NCI-H1105 treated with DMSO at 0.1 percent for 48 hours (cell line): ENCODE measurements at places on chromosomes 7 and 10.

GRCh38 chr7:125424721-125425120 is 495.1 kb upstream of the POT1 start:
- no peak for DNase-seq

GRCh38 chr7:101173752-101174244 is 6.3 kb downstream of the NAT16 start:
- DNase-seq: peak; percentile 43

GRCh38 chr10:23088609-23089008 is 6.8 kb upstream of the MSRB2 start:
- no peak for DNase-seq

GRCh38 chr10:60238759-60239100 is 150.9 kb downstream of the ANK3 start:
- DNase-seq: no peak

DNA sequence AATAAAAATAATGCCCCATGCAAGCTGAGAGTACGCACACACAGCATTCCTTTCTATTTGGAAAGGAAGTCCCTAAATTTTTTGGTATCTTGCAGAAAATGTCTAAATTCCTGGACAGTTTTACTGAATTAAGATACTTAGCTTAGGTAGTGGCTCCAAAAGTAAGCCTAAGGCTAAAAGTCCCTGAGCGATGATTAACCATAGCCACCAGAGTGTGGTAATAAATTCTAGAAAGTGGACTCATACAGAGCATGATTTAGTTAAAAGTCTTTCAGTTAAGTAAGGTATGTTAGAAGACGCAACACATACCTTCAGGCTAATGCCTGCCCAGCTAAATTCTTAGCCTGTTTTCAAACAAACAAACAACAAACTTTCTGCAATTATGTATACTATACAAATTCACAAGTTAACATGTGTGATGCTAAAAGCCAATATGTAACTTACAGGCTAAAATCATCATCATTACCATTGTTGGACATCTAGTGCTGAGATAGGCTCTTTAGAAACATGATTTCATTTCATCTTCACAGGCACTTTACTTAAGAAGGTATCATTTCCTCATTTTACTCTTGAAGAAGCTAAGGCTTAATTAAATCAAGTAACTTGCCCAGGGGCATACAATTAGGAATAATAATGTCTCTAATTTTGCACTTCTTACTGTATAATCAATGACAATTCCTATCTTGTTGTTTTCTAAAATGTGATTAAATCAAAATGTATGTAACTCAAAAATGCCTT is 261.4 kb upstream of the YAE1 start:
- no peak for DNase-seq

- no peak for DNase-seq
Observed at GRCh38 chr10:34699904-34700517, 115.1 kb downstream of the PARD3 start.

- DNase-seq: peak; percentile 48
Observed at GRCh38 chr7:118372530-118372929, 148.0 kb downstream of the ANKRD7 start.

DNA sequence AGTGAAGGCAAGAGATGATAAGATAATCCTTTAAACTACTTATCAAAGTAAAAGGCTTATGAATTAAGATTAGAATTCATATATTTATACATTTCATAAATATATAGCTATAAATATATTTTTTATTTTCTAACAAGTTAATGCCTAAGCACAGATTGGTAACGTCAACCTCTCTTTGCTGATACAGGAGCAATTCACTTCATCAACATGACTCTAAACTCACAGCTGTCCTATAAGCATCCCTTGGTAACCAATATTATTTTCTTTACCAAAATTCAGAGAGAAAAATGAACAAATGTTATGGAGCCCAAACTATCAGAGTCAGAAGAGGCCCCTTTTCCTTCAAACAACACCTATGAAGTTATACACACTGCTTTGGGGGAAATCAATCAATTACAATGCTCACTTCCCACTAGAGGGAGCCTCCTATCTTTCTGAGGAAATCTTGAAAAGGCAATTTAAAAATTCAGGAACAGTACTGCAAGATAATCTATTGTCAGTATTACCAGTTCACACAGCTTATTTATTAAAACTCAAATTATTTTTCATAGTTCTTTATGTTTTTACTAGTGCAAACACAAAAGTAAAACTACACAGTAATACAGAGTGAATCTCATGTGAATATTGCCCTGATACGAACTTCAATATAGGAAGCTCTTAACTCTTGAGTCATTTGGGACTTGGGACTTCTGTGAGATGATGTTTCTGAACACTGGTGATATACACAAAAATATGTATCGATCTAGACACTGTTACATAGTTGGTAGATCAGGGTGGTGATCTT is 51.0 kb upstream of the NOBOX start:
- DNase-seq: no peak

GRCh38 chr10:59878915-59879314 is 27.4 kb downstream of the CCDC6 start:
- DNase-seq: no peak

DNA sequence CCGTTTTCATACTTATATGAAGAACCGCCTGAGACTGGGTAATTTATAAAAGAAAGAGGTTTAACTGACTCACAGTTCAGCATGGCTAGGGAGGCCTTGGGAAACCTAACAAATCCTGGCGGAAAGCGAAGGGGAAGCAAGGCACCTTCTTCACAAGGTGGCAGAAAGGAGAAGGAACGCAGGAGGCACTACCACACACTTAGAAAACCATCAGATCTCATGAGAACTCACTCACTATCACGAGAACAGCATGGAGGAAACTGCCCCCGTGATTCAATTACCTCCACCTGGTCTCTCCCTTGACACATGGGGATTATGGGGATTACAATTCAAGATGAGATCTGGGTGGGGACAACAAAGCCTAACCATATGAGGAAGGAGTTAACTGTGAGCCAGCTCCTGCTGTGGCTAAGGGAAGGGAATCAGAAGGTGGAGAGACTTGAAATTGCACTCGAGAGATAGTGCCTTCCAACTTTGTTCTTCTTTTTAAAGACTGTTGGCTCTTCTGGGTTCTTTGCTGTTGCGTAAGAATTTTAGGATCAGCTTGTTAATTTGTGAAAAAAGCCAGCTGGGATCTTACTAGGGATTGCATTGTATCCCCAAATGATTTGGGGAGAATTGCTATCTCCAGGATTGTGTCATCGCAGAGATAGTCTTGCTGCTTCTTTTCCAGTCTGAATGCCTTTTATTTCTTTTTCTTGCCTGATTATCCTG is 21.0 kb downstream of the OPTN start:
- no peak for DNase-seq

DNA sequence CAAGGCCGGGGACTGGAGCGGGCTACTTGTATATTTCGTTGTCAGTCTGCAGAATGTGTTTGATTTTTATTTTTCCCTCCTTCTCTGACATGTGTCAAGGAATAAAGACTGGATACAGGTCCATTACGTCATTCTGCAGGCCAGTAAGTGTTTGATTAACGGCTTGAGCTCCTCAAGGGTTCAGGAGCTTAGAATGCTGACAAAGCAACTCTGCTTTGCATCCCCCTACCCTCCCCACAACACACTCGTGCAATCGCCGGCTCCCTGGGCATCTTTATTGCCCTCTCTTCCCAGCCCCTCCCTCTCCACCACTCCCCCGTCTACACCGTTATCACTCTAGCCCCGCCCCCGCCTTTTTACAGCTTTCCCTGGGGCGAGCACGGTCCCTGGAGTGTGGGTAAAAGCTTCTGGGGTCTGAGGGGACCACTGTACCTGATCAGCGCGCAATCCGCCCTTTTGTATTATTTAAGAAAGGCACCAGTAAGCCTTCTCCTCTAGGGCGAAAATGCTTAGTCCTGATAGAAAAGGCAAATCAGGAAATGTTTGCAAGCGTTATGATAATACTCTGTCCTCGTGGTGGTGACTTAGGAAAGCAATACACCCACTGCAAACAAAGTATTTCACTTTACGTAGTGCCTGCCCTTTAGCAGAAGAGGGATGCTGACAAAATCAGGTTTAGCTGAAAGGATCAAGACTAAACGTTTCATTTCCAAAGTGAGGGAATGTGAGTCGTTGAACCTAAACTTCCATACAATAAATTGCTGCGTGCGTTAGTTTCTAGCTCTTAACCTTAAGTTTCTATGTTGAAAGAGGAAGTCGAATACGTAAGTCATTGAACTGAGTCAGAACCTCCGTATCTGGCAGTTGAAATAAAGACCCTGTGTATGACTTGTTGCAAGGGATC is 1.4 kb upstream of the CREB5 start:
- peak; percentile 30 for DNase-seq

- no peak for DNase-seq
Observed at GRCh38 chr10:5976512-5977470, 552 bp downstream of the IL15RA start.

GRCh38 chr7:37683246-37684120 is at the start of gene GPR141:
Gene GPR141 (plus strand): TSS chr7:37683766. CDS start chr7:37740394, 56,628 bp downstream.
- DNase-seq: no peak

- no peak for DNase-seq
Observed at GRCh38 chr7:31796375-31796774, 109.4 kb downstream of the PPP1R17 start.

GRCh38 chr10:75870039-75870645 is 438.7 kb downstream of the LRMDA start:
- no peak for DNase-seq

GRCh38 chr7:96241855-96242254 is 80.0 kb downstream of the SLC25A13 start:
- DNase-seq: no peak

GRCh38 chr7:50699143-50699542 is 83.6 kb downstream of the GRB10 start:
- no peak for DNase-seq

DNA sequence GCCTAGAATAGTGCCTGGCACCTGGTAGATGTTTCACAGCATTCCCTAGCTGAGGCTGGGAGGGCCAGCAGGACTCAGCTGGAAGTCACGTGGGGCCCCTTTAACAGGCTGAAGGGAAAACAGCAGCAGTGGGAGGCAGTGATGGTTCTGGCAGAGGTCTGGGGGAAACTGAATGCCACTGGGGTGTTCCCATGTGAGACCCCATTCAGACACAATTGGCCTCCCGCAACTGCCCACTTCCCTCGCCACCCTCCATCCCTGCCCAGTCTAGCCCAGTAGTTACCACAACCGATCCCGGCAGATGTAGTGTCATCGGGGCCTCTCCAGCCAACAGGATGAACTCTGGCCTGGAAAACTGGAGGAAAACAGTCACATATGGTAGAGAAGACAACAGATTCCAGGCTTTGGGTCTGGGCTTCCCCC is 38.3 kb downstream of the FRMPD2 start:
- no peak for DNase-seq

GRCh38 chr10:58293989-58294388 is 25.0 kb downstream of the CISD1 start:
- no peak for DNase-seq

DNA sequence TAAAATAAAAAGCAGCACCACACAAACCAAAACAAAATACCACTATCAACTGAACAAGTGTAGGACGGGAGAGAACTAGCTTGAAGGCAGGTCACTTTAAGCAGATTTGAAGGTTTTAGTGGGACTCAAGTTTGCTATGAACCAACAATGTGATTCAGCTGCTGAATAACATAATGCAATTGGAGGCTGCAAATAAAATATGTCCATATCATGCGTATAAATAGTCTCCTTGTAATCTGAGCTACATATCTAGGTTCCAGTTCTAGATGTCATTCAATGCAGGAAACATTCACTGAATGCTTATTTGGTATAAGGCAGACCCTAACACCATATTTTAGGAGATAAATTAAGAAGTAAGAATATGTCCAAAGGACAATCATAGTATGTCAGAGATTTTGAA is 81.4 kb upstream of the KCNIP2 start:
- no peak for DNase-seq

GRCh38 chr7:23530405-23530804 is 1.4 kb downstream of the TRA2A start:
- peak; percentile 30 for DNase-seq

GRCh38 chr10:122142641-122143237 is 128.4 kb upstream of the BTBD16 start:
- DNase-seq: no peak

DNA sequence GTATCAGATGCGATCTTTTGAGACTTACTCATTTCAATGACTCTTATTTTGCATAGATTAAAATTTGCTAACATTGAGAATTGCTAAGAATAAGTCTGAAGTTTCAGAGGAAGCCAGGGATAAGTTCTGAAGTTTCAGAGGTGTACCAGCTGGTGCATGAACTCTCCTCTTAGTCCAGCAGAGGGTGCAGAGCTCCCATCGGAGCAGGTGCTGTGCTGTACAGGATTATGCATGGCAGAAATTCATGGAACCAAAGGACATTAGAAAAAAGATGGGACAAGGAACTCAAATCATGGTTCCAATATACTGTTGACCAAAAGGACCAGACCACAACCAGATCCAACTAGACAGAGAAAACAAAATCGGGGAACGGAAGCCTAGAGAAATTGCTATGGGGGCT is 41.9 kb downstream of the MGAM2 start:
- DNase-seq: no peak

GRCh38 chr7:90944021-90944420 is 320.2 kb upstream of the FZD1 start:
- no peak for DNase-seq

DNA sequence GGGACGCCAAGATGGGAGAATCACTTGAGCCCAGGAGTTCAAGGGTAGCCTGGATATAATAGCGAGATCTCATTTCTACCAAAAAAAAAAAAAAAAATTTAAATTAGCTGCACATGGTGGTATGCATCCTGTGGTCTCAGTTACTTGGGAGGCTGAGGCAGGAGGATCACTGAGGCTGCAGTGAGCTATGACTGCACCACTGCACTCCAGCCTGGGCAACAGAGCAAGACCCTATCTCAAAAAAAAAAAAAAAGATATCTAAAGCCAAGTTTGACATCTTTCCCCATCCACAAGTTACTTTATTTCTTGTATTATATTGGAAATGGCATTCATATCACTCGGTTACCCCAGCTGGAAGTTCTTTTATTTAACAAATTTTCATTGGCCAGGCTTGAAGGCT is 3.4 kb upstream of the PIP4K2A start:
- DNase-seq: no peak

DNA sequence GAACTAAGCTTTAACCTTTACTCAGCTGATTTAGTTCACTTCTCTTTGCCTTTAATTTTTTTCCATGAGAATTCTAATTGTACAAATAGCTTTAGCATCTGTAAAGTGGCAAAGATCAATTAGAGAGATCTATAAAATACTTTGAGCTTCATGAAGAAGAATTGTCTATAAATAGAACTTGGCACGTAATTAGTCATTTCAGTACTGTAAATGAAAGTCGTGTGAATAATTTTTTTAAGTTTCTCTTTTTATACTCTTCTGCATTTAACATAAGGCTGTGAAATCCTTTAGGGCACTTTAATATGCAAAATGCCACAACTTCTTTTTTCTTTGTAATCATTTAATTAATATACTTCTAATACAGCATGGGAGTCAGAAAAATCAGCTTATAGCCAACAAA is 177.8 kb downstream of the CSTF2T start:
- no peak for DNase-seq

GRCh38 chr7:71286336-71286735 is 154.4 kb downstream of the GALNT17 start:
- DNase-seq: no peak

DNA sequence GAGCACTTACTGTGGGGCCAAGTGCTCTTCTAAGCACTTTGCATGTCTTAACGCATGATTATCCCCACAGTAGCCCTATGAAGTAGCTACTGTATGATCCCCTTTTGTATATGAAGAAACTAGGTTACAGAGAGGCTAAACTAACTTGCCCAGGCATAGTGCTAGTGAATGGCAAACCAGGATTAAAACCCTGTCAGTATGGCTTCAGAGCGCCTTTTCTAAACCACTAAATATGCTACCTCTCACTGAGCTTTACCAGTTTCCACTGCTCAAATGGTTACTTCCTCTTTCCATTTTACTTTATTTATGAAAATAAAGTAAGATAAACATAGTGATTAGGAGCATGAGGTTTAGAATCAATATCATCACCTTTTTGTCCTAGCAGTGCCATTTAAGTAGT is 73.6 kb downstream of the PODXL start:
- no peak for DNase-seq
